ENCODE measurements at places on chromosomes 12 and 14. TPM values are rescaled to one million over a fixed set of nuclear protein-coding genes. Genes with fewer than 3 reads are reported as not detected.

GRCh38 chr14:91866061-91866460, 1.3 kb downstream of the TC2N start:
- DNase-seq, result no peak

DNA sequence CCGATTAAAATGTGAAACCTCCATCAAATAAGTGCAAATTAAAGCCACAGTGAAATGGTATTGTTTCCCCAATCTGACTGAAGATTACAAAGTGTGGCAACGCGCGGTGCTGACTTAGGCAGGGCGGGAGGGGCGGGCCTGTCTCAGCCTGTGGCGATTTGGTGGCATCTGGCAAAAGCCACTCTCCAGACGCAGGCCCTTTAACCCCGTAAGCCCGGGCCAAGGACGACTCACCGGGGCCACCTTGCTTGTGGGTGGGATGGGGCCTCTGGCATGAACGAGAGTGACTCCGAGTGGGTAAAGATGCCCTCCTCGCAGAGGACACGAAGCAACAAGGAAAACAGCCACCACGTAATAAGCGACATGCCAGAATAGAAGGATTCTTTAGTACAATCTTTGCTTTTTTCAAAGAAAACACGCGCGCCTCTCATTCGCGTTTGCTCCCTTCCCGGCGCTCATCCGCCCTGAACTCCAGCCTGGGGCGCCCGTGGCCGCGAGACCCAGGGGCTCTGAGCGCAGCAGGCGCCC, 815 bp downstream of the DEGS2 start:
- DNase-seq, result no peak

DCP1B gene
- total RNA-seq, result 12.1 TPM

GPRC5D gene
- total RNA-seq, result not detected

GRCh38 chr14:55877942-55878341, 240.3 kb upstream of the PELI2 start:
- DNase-seq, result no peak

DNA sequence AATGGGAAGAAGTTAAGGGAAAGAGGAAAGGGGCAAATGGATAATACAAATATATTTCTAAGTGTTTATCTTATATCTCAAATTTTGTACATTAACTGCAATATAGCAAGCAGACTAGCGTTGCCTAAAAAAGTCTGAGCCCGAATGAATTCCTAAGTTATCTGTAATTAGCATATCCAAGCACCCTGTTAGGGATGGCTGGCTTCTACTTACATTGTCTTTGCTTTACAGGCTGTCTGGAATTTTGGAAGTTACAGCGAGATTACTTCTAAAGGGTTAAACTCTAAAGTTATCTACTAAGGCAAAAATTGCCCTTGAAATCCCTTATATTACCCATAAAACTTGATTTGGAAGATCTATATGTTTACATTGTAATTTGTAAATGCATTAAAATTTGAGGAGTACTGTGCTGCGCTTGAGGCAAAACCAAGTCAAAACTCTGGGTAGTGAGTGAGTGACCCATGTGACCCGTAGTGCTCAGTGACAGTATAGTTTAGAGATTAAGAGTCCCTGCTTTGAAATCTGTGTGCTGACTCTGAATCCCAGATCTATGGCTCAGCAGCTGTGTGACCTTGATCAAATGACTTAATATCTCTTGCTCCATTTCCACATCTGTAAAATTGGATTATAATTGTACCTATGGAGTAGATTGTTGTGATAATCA, 17.3 kb upstream of the LIN7A start:
- no peak for DNase-seq

- no peak for DNase-seq
These were observed 16.3 kb upstream of the CYP46A1 start for GRCh38 chr14:99667821-99668220.

NUAK1 gene
- 0.63 TPM for total RNA-seq

- DNase-seq, result no peak
These were observed 87.7 kb downstream of the GPR135 start for GRCh38 chr14:59377491-59377890.

DNA sequence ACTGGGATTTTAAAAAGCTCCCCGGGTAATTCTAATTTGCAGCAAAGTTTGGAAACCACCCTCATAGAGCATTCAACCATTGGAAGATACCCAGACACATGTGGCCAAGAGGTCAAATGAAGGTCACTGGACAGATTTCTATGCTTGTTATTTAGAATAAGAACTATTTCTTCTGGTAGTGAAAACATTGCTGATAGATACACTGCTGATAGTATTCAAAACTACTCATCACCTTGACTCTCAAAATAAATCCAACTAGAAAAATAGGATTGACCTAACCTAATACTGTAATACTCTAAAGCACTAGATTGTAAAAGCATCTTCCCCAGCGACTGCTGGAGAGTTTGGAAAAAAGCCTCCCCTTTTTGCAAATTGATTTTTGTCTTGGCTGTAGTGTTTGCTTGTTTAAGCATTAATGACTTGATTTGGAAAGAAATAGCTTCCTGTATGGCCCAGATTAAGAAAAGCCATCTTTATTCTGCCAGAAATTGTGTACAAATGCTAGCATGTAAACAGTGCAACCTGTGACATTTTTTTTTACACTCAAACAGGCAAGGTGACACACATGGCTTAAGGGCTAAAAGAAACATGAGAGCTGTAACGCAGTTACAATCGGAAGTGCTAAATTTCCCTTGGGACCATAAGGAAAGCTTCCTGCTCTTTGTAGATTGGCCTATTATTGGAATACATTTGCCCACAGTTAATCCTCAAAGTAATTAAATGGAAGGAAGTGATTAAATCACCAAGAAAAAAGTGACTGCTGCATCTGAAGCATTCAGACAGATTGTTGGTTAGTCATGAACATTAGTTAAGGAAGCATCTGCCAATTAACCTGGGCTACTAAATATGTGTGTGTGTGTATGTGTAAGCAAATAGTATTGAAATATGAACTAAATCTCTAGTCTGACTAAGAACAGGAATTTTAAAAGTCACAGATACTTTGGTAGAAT, 356.5 kb upstream of the ATP2B1 start:
- DNase-seq, result no peak

C1S gene
- total RNA-seq, result 3.3 TPM

- peak; percentile 27 for DNase-seq
These were observed 129.9 kb upstream of the GRIN2B start for GRCh38 chr12:14111230-14111865.

DNA sequence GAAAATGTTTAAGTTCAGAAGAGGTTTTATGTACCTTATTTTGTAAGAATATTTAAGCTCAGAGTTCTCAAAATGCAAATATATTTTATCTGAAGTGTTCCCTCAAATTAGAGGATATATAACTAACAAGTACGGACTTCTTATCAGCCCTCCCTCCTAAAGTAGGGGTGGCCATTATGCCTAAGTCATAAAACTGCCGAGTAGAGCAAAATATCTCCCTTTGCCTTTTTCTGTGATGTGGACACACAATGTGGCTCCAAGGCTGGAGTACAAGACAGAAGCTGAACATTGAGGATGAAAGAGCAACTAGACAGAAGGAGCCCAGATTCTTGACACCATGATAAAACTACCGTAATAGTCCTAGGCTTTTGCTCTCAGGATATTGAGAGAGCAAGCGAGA, 120.9 kb downstream of the MED13L start:
- DNase-seq, result no peak

CLMN gene
- total RNA-seq, result 19.5 TPM

GRCh38 chr14:29799464-29800095, 128.1 kb downstream of the PRKD1 start:
- DNase-seq, result peak; percentile 67

TDRD9 gene
- not detected for total RNA-seq

DNA sequence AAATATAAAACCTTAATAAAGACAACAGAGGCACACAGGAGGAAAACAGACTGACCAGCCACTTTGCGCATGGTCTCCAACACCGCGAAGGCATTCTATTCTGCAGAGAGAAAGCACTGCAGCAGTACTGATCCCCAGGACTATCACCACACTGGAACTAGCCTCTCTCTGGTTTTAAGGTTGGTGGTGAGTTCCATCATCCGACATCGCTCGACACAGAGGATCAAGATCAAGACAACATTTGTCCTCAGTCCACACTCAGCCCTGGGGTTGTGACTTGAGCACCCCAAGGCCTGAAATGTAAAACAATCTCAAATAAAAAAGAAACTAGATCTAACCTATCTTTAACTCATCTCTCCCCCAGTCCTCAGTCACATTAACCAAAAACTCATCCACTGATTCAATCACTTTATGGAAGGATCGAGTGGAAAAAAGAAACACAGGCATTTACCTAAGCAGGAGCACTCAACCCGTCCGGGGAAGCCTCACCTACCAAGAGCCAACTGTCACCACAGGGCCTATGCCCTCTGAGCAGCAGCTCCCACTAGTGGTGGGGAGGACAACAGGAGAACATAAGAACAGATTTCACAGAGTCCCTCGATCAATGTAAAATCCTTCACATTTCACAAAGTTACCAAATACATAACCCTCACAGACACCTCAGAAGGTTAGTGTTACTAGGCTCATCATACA, 17.7 kb downstream of the STXBP6 start:
- peak; percentile 56 for DNase-seq

GPD1 gene
- 0.27 TPM for total RNA-seq

DNA sequence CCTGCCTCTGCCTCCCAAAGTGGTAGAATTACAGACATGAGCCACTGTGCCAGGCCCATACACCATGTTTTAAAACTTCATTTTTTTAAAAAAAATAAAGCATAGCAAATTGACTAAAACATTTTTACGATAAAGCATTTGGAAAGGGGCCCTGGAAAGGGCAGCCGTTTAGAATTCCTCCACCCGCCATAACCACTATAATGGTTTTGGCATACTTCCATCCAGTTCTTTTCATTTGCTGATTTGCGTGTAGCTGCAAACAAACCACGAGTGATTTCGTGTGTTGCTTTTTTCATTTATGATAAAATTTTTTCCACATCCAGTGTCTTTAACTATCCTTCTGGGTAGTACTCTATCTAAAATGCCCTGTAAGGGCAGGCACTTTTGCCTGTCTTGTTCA, 91.8 kb upstream of the RIN3 start:
- DNase-seq, result no peak

DNA sequence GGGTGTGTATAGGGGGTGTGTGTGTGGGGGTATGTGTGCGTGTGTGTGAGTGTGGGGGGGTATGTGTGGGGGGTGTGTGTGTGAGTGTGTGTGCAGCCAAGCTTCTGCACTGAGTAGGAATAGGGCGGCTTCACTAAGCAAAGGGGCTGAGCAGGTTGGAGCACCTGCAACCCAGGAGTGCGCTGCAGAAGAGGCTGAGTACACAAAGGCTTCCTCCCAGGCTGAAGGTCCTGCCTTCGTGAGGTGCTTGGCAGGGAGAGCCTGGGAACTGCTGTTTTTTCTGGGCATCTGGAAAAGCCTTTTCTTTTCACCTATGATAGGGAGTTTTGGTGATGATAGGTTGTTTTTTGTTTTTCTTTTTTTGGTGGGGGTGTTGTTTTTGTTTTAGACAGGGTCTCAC, 6.0 kb upstream of the NUDT14 start:
- DNase-seq, result no peak

DNA sequence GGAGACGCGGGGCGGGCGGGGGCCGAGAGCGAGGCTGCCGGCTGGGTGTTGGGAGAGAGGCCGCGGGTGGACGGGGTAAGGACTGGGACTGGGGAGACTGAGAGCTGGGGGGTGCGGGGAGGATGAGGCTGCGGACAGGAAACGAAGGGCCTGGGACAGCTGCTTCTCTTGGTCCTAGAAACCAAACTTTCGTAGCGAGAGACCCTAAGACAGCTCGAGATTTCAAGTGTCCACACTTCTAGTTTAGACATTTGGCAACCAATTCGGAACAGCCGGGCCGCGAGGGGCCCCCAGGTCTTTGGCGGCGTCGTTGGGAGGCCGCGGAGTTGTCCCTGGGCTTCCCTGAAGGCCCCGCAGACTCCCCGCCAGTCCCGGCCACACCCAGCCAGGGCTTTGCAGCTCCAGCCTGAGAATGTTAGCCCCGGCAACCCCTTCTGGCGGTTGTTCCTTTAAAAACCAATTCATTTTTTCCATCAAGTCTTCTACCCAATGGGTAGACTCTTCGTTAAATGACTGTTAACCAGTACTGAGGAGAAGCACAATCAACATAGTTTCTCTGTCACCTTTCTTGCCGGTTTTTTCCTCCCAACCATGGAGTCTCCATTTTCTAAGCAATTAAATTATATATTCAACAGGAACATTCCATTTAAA, 11.5 kb downstream of the NKX2-1 start:
- DNase-seq, result no peak

- peak; percentile 86 for DNase-seq
These were observed 33.5 kb upstream of the EVL start for GRCh38 chr14:100031506-100032281.

KCNJ8 gene
- total RNA-seq, result not detected

KLRC4 gene
- total RNA-seq, result 0.16 TPM

DNA sequence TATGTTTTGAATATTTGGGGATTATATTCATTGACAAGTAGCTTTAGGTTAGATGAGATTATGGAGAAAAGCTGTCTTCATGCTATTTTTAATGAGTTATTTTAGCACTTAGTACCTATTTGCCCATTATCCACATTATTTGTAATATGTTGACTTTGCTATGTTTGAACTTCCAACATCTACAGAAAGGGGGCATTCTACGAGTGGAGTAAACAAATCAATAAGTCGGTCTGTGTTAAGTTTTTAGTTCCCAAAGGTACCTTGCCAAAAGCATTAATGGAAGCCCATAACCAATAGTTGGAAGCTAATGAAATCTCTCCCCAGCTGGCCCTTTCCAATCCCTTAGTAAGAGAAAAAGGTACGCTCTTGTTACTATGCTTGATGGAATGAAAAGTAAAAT, 250.0 kb upstream of the E2F7 start:
- no peak for DNase-seq

DNA sequence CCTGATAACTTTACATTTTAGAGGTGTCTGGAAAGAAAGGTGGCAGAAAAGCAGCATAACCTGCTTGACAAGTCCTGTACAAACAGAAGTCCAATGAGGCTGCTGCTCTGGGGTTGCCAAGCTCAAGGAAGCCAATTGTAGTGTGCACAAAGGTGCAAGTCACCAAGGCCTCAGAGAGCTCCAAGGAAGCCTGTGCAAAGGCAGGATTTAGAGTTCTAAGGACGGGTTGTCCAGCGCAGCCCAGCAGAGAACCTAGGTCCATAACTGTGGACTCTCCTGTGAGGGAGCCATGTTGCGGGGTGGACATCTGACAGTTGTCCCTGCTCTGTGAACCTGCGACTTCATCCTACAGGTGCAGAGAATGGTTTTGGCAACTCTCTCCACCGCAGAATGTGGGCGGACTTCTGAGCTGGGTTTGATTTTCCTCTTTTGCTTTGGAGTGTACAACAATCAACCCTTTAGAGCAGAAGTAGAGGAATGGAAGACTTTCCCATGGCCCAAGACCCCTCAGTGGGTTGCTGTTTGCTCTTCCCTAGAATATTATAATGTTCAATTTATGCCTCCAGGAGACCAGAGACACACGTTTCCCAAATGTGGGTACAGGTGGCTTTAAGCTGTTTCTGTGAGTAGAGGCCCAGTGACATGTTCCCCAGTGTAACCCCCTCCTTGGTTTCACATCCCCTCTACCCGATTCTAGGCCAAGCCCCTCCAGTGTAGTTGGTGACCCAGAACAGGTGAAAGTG, 81.0 kb downstream of the ETV6 start:
- no peak for DNase-seq

Measured in SK-MEL-5 (cell line).